ENCODE measurements at places on chromosomes 11 and 22.

DNA sequence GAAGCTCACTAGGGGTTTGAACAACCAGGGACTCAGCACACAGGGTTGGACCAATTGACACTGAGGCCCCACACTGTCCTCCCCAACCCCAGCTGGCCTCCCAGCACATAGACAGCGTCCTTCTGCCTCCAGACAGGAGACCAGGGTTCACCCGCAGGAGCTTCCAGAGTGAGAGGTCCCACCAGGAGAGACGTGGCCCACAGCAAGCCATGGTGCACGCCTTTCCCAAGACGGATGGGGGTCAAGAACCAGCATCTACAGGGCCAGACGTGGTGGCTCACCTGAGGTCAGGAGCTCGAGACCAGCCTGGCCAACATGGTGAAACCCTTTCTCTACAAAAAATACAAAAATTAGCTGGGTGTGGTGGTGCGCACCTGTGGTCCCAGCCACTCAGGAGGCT is 12.1 kb upstream of the SIGIRR start:
- no peak for DNase-seq

DNA sequence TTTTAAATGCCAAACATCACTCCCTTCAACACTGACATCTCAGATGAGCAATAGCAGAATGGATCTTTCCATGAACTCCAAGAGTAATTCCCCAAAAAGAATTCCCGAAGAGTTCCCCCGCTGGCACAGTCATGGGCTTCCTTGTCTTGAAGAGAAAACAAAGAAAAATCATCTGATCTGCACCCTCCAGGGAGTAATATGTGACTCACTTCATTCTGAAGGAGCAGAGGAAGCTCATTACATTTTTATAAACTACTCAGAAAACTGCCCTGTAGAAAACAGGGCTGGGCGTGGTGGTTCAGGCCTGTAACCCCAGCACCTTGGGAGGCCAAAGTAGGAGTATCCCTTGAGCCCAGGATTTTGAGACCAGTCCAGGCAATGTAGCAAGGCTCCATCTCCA is 35.7 kb downstream of the CELSR1 start:
- peak; percentile 79 for DNase-seq

GRCh38 chr22:24380220-24380904 is 47.0 kb upstream of the ADORA2A start:
- no peak for DNase-seq

- no peak for DNase-seq
These were observed 1.3 kb downstream of the FADD start for GRCh38 chr11:70204466-70204799.

DNA sequence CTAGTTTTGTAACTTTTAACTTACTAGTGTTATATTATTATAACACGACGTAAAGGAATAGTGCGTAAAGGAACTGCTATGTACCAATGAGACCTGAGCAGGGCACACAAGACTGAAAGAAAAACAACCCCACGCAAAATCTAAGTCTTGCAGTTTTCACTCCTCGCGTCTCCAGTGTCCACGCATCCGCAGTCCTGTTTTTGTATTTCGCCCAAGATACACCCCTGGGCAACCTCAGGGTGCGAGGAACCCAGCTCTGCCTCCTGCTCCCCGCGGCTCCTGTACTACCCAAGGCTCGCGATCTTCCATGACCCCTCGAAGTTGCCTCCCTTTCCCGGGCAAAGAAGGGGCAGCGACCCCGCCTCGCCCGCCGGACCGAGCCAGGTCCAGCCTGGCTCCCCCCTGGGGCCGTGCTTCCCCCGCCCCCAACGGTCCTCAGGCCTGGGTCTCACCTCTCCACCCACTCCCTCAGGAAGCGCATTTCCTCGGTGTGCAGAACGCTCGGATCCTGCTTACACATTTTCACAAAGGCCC is 393 bp downstream of the ST13 start:
- DNase-seq: peak; percentile 54

GRCh38 chr11:62925745-62926679 is 4.8 kb upstream of the CHRM1 start:
- DNase-seq: peak; percentile 30

GRCh38 chr11:77407613-77408012 is 66.3 kb downstream of the PAK1 start:
- peak; percentile 82 for DNase-seq

DNA sequence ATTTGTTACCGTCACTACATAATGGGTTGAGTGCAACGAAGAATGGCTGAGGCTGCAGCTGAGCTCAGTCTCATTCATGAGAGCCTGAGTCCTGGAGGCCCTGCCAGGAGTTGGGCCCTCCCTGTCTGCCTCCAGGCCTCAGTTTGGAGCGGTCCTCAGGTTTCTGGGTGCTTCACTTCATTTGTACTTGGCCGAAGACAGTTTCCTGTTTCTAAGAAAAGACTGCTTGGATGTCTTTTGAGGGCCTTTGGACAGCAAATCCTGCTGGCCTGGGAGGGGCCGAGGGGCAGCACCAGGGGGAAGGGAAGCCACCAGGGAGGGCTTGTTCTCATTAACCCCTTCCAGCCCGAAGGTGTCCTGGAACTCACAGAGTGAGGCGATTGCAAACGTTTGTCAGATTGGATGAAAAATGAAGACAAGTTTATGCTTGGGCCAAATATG is 163.1 kb downstream of the ETS1 start:
- DNase-seq: no peak

All from astrocyte of the hippocampus (primary cell).